ENCODE measurements at places on chromosomes 1 and 21.

- H3K4me1 ChIP-seq: no peaks in the 10 kb centered on the region
- DNase-seq: no peak
- no peak overlapping the region for H3K4me3 ChIP-seq
- H3K27me3 ChIP-seq: no peaks in the 10 kb centered on the region
- no peaks in the 10 kb centered on the region for H3K36me3 ChIP-seq
Observed at GRCh38 chr1:214808845-214809460, 206.0 kb downstream of the CENPF start.

DNA sequence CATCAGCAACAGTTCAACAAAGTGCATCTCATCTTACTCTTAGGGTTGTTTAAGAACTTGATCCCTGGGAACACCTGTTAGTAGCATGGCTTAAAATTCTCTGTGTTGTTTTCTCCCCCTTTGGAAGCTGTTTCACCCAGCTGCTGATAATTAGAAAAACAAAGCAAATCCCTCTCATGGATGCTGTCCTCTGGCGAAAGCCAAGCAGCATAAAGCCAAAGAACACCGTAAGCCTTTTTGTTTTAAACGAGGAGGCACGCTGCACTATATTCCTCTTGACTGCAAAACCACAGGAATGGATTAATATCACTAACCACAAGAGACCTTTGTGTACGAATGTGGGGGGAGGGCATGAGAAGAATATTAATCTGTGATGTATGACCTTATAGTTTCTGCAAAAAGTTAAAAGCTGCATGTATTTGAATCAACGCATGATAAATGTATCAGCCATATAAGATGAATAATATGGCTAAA lies 923.2 kb downstream of the LTN1 start:
- no peak overlapping the region for H3K4me3 ChIP-seq
- no peak overlapping the region for H3K27ac ChIP-seq
- DNase-seq: no peak
- no peaks in the 10 kb centered on the region for H3K36me3 ChIP-seq
- peaks cover 2% of the 10 kb centered on the region for H3K27me3 ChIP-seq
- peaks cover 2% of the 10 kb centered on the region for H3K4me1 ChIP-seq

DNA sequence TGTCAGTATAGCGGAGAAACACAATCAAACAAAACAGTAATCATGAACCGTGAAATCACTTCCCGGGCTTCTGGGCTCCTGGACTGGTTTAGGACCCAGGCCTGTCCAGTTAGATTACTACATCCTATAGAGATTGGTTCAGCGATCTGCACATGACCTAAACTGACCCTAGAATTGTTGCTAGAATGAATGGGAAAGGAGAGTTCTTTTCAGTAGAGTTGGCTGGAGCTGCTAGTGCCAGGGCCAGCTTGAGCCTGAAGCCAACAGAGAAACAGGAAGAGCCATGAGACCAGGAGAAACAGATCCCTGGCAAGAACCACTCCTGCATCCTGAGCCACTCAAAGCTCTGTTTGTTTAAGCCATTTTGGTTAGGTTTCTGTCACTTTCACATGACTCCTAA lies 474.3 kb upstream of the C1orf87 start:
- H3K27me3 ChIP-seq: no peaks in the 10 kb centered on the region
- no peak for DNase-seq
- H3K4me1 ChIP-seq: no peaks in the 10 kb centered on the region

DNA sequence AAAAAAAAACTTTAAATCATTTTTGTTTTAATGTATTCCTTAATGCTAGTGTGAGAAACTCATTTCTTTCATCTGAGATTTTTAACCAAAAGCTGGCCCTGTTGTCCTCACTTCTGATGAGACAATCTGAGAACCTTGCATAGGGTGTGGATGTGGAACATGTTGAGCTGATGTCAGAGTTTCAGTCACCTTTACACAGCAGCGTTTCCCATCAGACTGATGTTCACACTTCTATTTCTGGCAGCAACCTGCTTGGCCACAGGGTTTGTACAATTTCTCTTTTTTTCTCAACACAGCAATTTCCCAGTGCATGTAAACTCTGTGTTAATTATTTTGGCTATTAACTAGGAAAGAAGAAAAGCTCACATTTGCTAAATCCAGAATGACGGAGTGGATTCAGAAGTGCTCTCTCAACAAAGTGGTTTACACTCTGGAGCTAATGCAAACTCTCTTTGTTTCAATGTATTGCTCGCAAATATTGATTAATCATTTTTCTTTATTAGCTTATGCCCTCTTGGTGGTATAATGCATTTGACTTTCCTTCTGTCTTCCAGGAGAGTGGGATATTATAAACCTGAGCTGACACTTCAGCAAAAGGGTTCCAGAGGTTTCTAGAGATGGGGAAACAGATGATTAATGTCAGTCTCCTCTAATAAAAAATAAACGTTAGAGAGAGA lies 70.5 kb upstream of the HSPA13 start:
- peaks cover 51% of the 10 kb centered on the region for H3K4me1 ChIP-seq
- H3K27me3 ChIP-seq: peaks cover 3% of the 10 kb centered on the region
- DNase-seq: peak; percentile 63
- H3K27ac ChIP-seq: peak overlapping the region; percentile 90

DNA sequence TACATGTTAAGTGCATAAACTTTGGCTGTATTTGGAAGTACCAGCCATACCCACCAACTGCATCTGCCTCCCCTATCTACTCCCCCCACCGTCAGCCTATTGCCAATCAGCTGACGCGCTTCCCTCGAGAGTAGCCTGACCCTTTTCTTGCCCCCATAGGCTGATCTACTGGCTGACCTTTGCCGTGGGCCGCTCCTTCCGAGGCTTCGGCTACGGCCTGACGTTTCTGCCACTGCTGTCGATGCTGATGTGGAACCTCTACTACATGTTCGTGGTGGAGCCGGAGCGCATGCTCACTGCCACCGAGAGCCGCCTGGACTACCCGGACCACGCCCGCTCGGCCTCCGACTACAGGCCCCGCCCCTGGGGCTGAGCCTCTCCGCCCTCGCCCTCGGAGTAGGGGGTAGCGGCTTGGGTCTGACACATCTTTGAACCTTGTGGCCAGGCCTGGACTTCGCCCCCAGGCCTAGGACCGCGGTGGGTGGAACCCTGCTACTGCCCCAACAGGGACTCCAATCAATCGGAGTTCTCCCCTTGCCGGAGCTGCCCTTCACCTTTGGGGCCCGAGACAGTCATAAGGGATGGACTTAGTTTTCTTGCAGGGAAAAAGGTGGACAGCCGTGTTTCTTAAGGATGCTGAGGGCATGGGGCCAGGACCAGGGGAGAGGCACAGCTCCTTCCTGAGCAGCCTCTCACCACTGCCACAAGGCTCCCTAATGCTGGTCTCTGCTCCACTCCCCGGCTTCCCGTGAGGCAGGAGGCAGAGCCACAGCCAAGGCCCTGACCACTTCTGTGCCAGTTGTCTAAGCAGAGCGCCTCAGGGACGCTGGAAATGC lies 4.0 kb downstream of the GLMP start:
- no peak overlapping the region for H3K4me3 ChIP-seq
- peak; percentile 16 for DNase-seq
- no peaks in the 10 kb centered on the region for H3K27me3 ChIP-seq
- peaks cover 6% of the 10 kb centered on the region for H3K36me3 ChIP-seq
- peaks cover 14% of the 10 kb centered on the region for H3K4me1 ChIP-seq
- H3K27ac ChIP-seq: peak overlapping the region; percentile 25

GRCh38 chr1:206496131-206496793 lies 11.1 kb upstream of the RASSF5 start:
- H3K27me3 ChIP-seq: no peaks in the 10 kb centered on the region
- H3K4me1 ChIP-seq: peaks cover 14% of the 10 kb centered on the region
- H3K4me3 ChIP-seq: no peak overlapping the region
- no peak for DNase-seq
- peak overlapping the region; percentile 79 for H3K27ac ChIP-seq
- H3K36me3 ChIP-seq: peaks cover 8% of the 10 kb centered on the region

GRCh38 chr1:53127546-53127945 lies 14.9 kb downstream of the SLC1A7 start:
- H3K4me1 ChIP-seq: no peaks in the 10 kb centered on the region
- no peak overlapping the region for H3K27ac ChIP-seq
- DNase-seq: peak; percentile 27
- H3K36me3 ChIP-seq: no peaks in the 10 kb centered on the region
- H3K27me3 ChIP-seq: no peaks in the 10 kb centered on the region

DNA sequence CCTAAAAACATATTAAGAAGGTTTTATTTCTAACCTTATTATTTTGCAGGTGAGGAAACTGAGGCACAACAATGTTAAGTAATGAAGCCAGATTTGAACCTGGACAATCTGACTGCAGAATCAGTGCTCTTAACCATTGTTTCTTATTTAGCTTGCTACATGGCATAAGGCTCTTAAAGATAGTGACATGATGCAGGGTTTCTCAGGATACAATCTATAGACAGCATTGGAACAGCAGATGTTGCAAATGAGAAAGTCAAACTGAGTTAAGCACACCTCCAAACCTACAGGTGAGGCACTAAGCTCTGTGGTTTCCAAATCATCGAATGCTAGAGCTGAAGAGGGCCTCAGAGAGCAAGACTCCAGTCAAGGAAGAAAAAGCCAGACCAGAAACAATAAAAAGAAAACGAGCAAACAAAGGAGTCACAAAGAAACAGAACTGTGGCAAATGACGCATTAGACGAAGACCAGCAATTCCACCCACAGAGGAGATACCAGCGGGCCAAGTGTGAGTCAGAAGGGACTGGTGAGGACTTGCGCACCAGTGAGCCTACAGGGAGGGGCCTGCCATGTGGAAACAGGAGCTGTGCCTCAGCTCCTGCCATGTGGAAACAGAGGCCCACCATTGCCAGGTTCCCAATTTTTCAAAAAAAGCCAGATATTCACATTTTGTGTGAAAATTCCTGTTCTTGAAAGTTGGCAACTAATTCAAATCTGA lies 14.4 kb downstream of the CD58 start:
- H3K4me1 ChIP-seq: peaks cover 68% of the 10 kb centered on the region
- H3K36me3 ChIP-seq: peaks cover 10% of the 10 kb centered on the region
- DNase-seq: peak; percentile 84

- H3K36me3 ChIP-seq: no peaks in the 10 kb centered on the region
- H3K4me3 ChIP-seq: no peak overlapping the region
- DNase-seq: no peak
- peak overlapping the region; percentile 83 for H3K27ac ChIP-seq
- peaks cover 44% of the 10 kb centered on the region for H3K4me1 ChIP-seq
Observed at GRCh38 chr1:234953655-234954405, 174.8 kb downstream of the TOMM20 start.

- peak; percentile 61 for DNase-seq
- peak overlapping the region; percentile 96 for H3K27ac ChIP-seq
- H3K27me3 ChIP-seq: no peaks in the 10 kb centered on the region
- peaks cover 71% of the 10 kb centered on the region for H3K4me1 ChIP-seq
Observed at GRCh38 chr1:154755858-154756730, 114.0 kb downstream of the KCNN3 start.

DNA sequence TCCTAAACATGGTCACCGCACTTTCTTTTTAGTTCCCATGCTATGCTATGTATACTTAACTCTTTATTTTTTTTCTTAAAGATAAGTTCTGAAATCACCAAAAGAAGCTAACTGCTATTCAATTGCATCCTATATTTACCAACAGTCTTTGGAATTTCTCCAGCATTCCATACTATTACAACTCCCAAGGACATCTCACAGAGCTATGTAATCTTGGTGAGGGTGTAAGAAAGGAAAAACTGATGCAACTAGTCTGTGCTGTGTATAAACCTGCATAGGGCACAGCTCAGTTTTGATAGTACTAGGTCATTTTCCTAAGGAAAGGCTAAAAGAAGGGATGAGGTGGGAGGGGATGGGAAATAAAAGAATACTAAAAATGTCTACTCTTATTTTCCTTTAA lies 78.0 kb downstream of the PTPN14 start:
- H3K36me3 ChIP-seq: no peaks in the 10 kb centered on the region
- H3K27ac ChIP-seq: no peak overlapping the region
- no peak for DNase-seq
- peaks cover 27% of the 10 kb centered on the region for H3K27me3 ChIP-seq
- H3K4me3 ChIP-seq: no peak overlapping the region

DNA sequence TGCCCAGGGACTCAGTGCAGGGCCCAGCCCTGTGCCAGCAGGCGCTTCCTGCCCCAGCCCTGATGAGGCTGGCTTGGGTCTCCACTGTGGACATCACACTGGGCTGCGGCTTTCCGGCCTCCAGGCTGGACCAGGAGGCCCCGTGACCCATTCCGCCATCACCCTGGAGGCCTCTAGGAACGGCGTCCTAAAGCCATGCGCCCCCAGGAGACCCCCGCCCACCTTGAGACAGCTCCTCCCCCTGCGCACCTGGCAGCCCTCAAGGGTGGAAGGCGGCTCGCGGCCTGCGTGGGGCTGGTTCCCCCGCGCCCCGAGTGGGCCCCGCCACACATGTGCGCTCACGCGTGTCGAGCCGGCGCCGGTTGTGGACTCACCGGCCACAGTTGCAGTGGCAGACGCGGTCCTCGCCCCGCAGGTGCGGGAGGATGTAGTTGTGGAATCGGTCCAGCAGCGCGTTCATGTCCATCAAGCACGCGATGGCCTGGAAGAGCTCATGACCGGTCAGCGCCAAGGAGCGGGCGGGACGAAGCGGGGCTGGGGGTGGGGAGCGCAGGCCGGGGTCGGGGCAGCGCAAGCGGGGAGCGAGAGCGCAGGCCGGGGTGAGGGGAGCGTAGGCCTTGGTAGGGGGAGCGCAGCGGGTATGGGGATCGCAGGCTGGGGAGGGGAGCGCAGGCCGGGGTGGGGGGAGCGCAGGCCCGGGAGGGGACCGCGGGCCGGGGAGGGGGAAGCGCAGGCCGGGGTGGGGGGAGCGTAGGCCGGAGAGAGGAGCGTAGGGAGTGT lies 924 bp downstream of the TMEM240 start:
- H3K27me3 ChIP-seq: no peaks in the 10 kb centered on the region
- H3K4me1 ChIP-seq: no peaks in the 10 kb centered on the region
- H3K27ac ChIP-seq: no peak overlapping the region
- DNase-seq: no peak

- H3K27me3 ChIP-seq: no peaks in the 10 kb centered on the region
- no peak for DNase-seq
- no peaks in the 10 kb centered on the region for H3K36me3 ChIP-seq
- H3K4me3 ChIP-seq: no peak overlapping the region
- H3K4me1 ChIP-seq: no peaks in the 10 kb centered on the region
Observed at GRCh38 chr1:19635646-19636045, 8.5 kb upstream of the NBL1 start.

DNA sequence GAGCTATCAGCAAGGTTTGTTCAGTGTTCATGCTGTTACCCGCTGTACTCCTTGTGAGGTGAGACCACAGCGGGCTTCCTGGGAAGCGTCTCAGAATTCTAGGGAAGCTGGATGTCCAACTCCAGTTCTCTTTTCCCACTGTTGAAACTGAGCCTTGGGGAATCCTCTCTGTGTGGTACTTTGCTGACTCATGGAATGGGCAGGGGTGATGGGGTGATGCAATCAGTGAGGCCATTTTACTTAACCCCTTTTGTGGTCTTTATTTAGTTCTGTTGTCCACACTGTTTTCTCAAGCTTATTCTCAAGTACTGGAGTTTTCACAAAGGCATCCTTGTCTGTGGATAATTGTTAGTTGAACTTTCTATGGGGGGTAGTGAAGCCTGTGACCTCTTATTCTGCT lies 42.6 kb downstream of the ACKR1 start:
- DNase-seq: no peak
- no peak overlapping the region for H3K4me3 ChIP-seq
- no peaks in the 10 kb centered on the region for H3K36me3 ChIP-seq
- no peak overlapping the region for H3K27ac ChIP-seq
- peaks cover 35% of the 10 kb centered on the region for H3K27me3 ChIP-seq

- no peaks in the 10 kb centered on the region for H3K27me3 ChIP-seq
- no peak overlapping the region for H3K4me3 ChIP-seq
Observed at GRCh38 chr1:16971341-16972188, 8.9 kb downstream of the MFAP2 start.

GRCh38 chr1:151935154-151935553 lies 25.8 kb upstream of the THEM4 start:
- H3K4me1 ChIP-seq: peaks cover 2% of the 10 kb centered on the region
- H3K36me3 ChIP-seq: no peaks in the 10 kb centered on the region
- H3K27ac ChIP-seq: no peak overlapping the region
- DNase-seq: no peak
- no peak overlapping the region for H3K4me3 ChIP-seq
- peaks cover 1% of the 10 kb centered on the region for H3K27me3 ChIP-seq
